ENCODE measurements at places on chromosomes 6 and 20.

DNA sequence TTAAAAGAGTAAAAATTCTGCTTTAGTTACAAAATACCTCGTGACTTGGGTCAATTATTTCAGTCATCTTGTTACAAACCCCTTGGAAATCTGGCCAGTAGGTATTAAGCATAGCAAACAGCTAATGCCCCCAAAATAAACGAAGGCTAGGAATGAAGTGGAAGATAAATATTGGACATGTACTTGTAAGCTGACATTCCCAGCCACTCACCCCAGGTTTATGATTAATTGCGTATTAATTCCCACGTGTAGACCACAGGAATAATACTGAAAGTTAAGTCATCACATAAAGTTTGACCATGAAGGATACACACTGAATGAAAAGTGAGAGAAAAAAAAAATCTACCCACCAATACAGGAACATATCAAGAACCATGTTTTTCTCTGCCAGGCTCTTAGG is 936.5 kb upstream of the ADGRB3 start:
- DNase-seq = no peak

DNA sequence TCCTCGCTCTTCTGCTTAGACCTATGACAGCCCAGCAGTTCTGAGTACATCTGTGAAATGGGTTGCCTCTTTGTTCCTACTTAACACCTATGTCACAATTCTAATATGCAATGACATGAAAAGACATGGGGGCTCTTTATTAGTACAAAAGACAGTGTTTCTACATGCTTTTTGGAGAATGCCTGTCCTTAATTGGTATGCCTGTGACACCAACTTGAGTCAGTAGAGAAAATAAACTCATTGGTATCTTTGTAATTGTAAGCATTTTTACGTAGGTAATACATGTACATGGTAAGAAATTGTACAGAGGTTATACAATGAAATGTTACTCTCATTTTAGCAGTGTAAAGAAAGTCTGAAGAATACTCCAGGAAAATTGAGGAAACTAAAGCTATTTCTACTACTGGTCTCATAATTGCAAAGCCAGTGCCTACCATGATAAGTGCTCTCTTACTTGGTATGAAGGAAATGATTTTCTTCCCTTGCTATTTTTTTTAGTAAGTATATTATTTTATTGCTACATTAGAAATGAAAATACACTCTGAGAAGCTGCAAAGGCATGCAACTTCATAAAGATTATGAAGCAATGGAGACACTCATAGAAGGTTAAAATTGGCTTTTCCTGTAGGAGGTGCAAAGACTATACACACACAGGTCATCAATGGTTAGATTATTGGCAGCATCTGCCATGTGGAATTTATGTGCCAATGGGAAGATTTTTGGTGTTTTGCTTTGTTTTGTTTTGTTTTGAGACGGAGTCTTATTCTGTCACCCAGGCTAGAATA is 4.9 kb upstream of the EEF1A1 start:
- DNase-seq = no peak

GRCh38 chr20:46767127-46767761 is 57.8 kb downstream of the SLC2A10 start:
- DNase-seq = peak; percentile 66

GRCh38 chr6:5172897-5173474 is 87.8 kb downstream of the LYRM4 start:
- DNase-seq = no peak

GRCh38 chr6:143872201-143872600 is 7.9 kb downstream of the ZC2HC1B start:
- no peak for DNase-seq
